ENCODE measurements at places on chromosomes 3 and 15. TPM values are rescaled to one million over a fixed set of nuclear protein-coding genes. Genes with fewer than 3 reads are reported as not detected.

Gene C2CD4A
- 0.72 TPM for total RNA-seq

Gene RNF168
- total RNA-seq, result 20.2 TPM

Gene CCDC71
- 7.0 TPM for total RNA-seq

Gene PLOD2
- total RNA-seq, result 513 TPM

Gene ADAMTS17
- 8.2 TPM for total RNA-seq

Gene DAPK2
- 2.2 TPM for total RNA-seq

Gene LRRIQ4
- not detected for total RNA-seq

Gene CHRM5
- 4.6 TPM for total RNA-seq

Gene TP63
- 16.4 TPM for total RNA-seq

Gene HPS3
- total RNA-seq, result 28.4 TPM

Gene TMCO5A
- 5.3 TPM for total RNA-seq

Gene LRRC31
- total RNA-seq, result not detected

Gene VGLL4
- 122 TPM for total RNA-seq

Gene BDH1
- total RNA-seq, result 7.2 TPM

Gene AQP9
- 1.9 TPM for total RNA-seq

Gene PLSCR5
- 6.0 TPM for total RNA-seq

Gene TMEM43
- total RNA-seq, result 74.6 TPM

Gene LACTB
- 15.2 TPM for total RNA-seq

Gene ATP8B4
- 39.5 TPM for total RNA-seq

Gene PAQR9
- total RNA-seq, result 7.9 TPM

Gene ITPKA
- 24.1 TPM for total RNA-seq

Gene EPHB3
- 40.0 TPM for total RNA-seq

Gene FRMD4B
- total RNA-seq, result 29.4 TPM

Gene SH2D7
- total RNA-seq, result 0.24 TPM

Gene STRA6
- 35.6 TPM for total RNA-seq

Gene FEM1B
- total RNA-seq, result 82.8 TPM

Gene BFSP2
- total RNA-seq, result 3.4 TPM

Gene B2M
- 1,826 TPM for total RNA-seq

Gene MST1
- 2.2 TPM for total RNA-seq

Gene LDHAL6B
- total RNA-seq, result 3.6 TPM

Gene CPNE9
- total RNA-seq, result not detected

Gene TRAIP
- total RNA-seq, result not detected

Gene LOXL1
- total RNA-seq, result 212 TPM

Gene CGNL1
- 22.4 TPM for total RNA-seq

Gene SACM1L
- total RNA-seq, result 50.8 TPM

Gene LPP
- 717 TPM for total RNA-seq

Gene STAB1
- total RNA-seq, result 143 TPM

Gene TTLL13
- not detected for total RNA-seq

Gene KBTBD12
- total RNA-seq, result 7.2 TPM

Gene NOX5
- total RNA-seq, result 1.2 TPM

Gene CSK
- total RNA-seq, result 10.1 TPM

Gene SLC27A2
- not detected for total RNA-seq

Gene DUOXA2
- total RNA-seq, result 3.9 TPM

Gene CHST13
- total RNA-seq, result not detected

Gene EOMES
- 1.9 TPM for total RNA-seq

Gene PDCD10
- 67.2 TPM for total RNA-seq

Gene EXD1
- total RNA-seq, result 1.4 TPM

Gene LSMEM2
- total RNA-seq, result 4.8 TPM

Gene LTK
- total RNA-seq, result 4.3 TPM

Gene CFAP20DC
- total RNA-seq, result 9.4 TPM

Gene WNT5A
- total RNA-seq, result 5.3 TPM

Gene SPESP1
- 0.72 TPM for total RNA-seq

Gene ACAA1
- 24.6 TPM for total RNA-seq
